ENCODE measurements at places on chromosomes 3 and 15.

- no peak for DNase-seq
These were observed 5.5 kb downstream of the AMOTL2 start for GRCh38 chr3:134368751-134369105.

- DNase-seq = no peak
These were observed 10.9 kb downstream of the AMOTL2 start for GRCh38 chr3:134363381-134363755.

- DNase-seq = no peak
These were observed 107.4 kb downstream of the GLDN start for GRCh38 chr15:51448622-51449399.

DNA sequence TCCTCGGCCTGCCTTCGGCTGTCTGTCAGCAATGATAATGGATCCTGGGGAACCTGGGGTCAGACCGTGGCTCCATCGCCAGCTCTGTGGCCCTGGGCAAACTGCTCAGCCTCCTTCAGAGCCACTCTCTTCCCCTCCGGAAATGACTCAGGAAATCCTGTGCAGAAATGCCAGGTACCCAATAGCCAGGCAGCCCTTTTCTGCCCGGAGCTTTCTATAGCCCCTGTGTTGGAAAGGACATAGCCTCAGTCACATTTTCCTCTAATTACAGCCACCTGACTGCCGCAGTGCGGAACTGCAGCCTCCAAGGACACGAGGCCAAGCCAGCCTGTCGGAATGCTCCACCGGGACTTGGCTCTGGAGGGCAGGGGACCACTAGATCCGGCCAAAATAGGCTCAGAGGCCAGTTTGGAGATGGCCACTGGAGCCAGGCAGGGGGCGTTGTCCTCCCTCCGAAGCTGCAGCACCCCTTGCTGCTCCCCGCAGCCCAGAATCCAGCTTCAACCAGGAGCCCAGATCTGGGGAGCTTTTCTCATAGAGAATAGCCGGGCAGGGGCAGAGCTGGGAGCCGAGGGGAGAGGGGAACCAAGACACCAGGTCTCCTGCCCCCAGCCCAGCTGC, 11.6 kb upstream of the ZXDC start:
- DNase-seq = no peak

DNA sequence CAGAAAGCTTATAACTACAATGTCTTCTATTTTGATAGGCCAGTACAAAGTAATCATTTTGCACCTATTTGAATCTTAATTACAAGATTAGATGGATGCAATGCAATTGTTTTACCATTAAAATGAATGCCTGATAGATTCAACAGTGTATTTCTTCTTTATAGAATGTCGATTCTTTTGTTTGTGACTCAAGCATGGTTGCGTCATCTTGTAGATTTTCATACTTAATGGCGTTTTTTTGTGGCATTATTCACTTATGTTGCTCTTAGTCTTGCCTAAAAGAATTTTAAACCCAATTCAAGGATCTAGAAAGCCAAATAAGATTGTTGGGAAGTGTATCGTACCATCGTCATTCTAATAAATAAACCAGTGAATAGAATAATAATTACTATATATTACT, 21.4 kb downstream of the ZBTB38 start:
- no peak for DNase-seq

DNA sequence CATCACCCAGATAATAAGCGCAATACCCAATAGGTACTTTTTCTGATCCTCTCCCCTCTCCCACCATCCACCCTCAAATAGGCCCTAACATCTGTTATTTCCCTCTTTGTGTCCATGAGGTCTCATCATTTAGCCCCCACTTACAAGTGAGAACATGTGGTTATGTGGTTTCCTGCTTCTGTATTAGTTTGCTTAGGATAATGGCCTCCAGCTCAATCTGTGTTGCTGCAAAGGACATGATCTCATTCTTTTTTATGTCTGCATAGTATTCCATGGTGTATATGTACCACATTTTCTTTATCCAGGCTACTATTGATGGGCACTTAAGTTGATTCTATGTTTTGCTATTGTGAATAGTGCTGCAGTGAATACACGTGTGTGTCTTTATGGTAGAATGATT, 165.4 kb downstream of the MBNL1 start:
- no peak for DNase-seq

- DNase-seq = no peak
These were observed 1188.0 kb upstream of the ALCAM start for GRCh38 chr3:104178680-104179079.

GRCh38 chr3:4996223-4996765, 17.1 kb downstream of the BHLHE40 start:
- DNase-seq = no peak

DNA sequence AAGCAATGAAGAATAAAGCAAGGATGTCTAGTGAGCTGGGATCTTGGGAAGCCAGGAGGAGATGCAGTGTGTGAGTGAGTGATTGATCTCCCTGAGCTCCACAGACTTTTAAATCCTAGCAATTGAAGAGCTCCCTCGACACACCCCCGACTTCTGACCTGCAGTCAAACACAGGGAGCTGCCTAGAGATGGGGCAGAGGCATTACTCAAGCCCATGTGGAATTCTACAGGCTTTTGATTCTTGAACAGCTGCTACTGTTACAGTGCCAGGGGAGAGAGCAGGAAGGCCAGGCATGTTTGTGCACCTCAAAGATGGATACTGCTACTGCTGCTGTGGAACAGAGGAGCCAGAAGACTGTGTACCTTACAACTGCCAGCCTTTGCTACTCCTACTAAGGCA, 1403.1 kb upstream of the ALCAM start:
- no peak for DNase-seq

GRCh38 chr15:92527197-92527596, 128.4 kb downstream of the FAM174B start:
- DNase-seq = no peak

GRCh38 chr3:133967992-133968892, 61.5 kb downstream of the SLCO2A1 start:
- no peak for DNase-seq

- no peak for DNase-seq
These were observed 77.6 kb downstream of the TCF12 start for GRCh38 chr15:56996093-56996492.

DNA sequence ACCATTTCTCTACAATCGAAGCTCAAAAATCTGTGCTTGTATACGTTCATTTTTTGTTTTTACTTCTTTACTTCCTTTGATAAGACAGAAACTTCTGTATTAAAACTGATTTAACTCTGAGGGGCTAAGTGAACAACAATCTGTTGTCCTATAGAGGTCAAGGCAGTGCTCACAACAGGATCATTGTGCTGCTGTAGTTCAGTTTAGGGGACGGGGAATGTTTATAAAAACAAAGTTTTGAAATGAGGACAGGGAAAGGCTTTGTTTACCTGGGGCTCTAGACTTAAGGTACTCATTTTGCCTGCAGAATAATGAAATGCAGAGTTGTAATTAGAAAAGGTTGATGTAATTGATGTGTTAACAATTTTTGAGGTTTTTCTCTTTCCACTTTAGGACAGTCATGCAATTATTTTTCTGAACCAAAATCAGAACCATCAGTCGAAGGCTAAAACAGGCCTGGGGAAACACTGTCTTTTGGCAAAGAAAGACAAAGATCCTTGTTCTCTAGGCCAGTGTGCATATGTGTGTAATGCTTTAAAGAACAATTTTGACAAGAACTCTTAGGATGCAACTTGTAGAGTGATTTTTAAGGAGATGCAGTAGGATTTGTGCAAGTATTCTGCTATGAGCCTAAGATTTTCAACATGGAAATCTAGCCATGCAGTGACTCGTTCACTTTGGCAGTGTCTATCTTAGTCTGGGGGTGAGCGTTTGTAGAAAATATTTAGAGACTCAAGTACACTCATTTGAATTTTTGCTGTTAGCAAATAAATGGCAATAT, 165.2 kb downstream of the PGPEP1L start:
- DNase-seq = no peak

Measured in cortex of kidney (tissue), 1 donor.